Activated T-helper 1 cell treated with anti-CD3 and anti-CD28 coated beads, Interleukin-12 subunit alpha, Interleukin-12 subunit beta, Interleukin-2, Interleukin-4 antibody, amounts not matched to agents 30 ng/mL and 10 ng/mL and 1 ng/mL, durations not matched to agents 14 hours and 24 hours and 36 hours (primary cell): ENCODE measurements at places on chromosomes 12 and 14.
A peak's percentile ranks its signal among the peaks of the same experiment; 100 is the strongest.

GRCh38 chr14:104515811-104516780 lies 63.5 kb upstream of the C14orf180 start:
- DNase-seq: no peak

DNA sequence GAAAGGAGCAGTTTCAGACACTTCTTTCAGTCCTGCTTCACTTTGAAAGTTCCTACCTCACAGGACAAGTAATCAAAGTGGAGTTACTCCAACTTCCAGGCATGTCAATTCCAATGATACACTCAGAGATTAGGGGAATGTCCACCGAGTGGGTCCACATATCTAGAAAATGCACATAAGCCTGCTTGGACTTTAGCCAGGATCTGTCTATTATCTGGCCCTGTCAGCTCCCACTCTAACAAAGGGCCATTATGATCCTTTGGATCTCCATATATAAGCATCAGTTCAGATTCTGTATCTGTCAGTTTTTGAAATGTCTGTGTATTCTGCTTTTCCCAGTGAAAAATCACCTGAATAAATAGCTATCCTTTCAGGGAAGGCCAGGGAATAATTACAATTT lies 112.9 kb upstream of the ATXN7L3B start:
- DNase-seq: no peak

- no peak for DNase-seq
Observed at GRCh38 chr12:110622582-110622981, 8.7 kb downstream of the TCTN1 start.

GRCh38 chr14:52977798-52978197 lies 26.9 kb upstream of the FERMT2 start:
- no peak for DNase-seq

- DNase-seq: no peak
Observed at GRCh38 chr12:65647074-65647473, 177.2 kb upstream of the HMGA2 start.

DNA sequence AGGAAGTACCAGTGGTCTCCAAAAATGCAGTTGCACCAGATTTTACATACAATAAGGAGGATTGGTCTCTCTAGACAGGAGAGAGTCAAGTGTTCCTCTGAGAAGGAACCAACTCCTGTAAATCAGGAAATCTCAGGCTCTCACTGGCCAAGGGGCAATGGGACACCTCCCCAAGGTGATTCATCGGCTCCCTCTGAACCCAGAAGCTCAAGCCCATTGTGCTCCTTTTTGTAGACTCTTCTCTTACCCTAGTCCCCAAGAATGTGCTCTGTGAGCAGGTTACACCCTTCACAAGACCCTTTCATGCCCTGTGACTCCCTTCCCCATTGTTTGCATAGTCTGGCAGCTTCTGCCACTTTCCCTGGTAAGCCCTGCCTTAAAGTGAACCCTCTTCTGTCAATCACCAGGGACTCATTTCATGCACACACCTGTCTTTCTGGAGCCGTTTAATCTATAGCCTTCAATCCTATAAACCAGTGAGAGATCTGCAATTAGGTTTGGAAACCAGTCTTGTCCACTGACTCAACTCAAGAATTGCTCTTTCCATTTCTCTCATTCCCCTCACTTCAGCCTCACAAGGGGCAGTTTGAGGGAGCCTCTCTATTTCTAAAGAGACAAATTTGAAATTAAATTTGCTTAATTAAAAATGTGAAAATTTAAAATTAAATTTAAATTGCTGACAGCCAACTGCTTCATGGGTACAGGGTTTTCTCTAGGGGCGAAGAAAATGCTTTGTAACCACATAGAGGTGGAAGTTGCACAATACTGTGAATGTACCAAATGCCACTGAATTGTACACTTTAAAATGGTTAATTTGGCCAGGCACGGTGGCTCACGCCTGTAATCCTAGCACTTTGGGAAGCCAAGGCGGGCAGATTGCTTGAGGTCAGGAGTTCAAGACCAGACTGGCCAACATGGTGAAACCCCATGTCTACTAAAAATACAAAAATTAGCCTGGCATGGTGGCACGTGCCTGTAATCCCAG lies 38.3 kb upstream of the LTA4H start:
- no peak for DNase-seq

DNA sequence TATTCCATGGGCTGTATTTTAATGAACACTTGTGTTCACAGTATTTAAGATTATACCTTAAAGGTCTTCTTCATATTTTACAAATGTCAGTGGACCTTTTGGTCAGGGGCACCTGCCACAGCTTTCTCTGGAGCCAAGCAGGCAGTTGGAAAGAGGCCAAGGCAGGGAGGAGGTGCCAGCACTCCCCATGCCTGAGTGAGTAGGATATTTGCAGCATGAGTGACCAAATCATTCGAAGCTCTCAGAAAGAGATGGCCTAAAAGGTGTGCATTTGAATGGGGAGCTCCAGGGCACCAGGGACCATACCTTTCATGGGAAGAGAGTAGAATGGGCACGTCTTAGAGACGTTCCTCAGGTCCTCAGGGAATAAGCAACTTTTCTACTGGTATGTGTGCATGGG lies 121.6 kb downstream of the GPR135 start:
- no peak for DNase-seq

GRCh38 chr12:1328391-1328790 lies 266.0 kb downstream of the FBXL14 start:
- DNase-seq: no peak

DNA sequence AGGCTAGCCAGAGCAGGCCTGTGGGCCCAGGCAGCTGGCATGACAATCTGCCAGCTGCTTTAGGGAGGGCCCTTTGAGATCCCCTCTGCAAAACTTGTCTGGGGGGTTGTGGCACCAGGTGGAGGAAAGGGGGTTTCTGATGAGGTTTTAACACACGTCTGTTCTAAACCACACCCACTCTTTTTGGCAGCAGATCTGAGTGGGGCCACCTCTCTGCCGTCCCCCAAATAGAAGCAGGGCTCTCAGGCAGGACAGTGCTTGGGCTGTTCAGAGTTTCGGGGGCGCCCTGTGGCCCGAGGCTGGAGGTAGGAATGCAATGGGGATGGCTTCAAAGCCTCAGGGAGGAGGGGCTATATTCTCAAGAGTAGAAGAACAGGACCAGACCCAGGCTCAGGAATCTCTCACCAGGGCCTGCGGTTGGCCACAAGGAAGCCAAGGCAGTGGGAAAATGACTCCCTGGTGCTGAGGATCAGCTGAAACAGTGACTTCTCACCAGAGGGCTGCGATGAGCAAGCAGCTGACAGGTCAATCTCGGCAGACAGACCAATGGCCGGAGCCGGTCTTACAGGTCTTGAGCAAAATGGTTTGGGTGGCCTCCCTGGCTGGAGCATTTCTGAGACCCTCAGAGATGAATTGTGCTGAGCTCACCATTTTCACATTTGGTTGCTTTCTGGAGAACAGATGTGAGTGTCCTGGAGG lies 1.5 kb upstream of the KRT5 start:
- DNase-seq: no peak

DNA sequence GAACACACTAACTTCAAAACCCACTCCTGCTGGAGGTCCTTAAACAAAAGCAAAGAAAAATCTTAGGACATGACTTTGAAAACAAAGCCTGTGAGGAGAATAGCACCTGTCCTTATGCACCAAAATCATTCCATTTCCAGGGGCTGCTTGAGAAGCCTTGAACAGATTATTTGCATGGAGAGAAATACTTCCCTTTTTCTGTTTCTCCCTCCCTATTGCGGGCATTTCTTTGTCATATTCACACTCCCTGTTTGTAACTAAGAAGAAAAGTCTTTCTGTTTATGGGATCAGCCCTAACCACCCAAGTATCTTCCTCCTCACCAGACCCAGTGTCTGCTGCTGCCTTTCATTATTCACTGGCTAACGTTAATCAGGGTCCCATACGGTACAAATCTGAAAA lies 218.8 kb downstream of the DPF3 start:
- no peak for DNase-seq

DNA sequence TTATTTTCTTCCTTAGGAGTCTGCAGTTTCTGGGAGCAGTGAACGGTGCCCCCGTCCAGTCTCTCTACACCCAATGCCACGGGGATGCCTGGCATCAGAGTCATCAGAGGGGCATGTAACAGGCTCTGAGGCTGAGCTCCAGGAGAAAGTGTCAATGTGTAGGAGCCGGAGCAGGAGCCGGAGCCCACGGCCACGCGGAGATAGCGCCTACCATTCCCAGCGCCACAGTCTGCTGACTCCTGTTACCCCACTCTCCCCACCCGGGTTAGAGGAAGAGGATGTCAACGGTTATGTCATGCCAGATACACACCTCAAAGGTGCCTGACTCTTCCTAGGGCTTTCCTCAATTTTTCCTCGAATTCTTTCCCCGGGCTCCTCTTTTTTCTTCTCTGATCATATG lies 3.3 kb upstream of the PA2G4 start:
- DNase-seq: no peak

GRCh38 chr14:41868396-41868795 lies 261.7 kb downstream of the LRFN5 start:
- DNase-seq: no peak

GRCh38 chr12:110698171-110698902 lies 9.4 kb upstream of the HVCN1 start:
- DNase-seq: peak; percentile 78

DNA sequence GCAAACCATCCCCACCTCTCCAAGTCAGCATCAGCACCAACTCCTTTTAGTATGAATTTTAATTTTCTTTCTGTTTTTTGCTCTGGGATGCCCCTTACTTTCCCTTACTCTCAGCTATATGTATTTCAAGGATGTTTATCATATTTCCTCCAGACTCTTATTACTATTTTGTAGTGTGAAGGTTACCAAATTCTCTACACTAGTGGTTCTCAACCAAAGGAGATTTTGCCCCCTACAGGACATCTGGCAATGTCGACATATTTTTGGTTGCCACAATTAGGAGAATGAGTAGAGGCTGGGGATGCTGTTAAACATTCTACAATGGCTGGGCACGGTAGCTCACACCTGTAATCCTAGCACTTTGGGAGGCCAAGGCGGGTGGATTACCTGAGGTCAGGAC lies 29.1 kb upstream of the SOS2 start:
- peak; percentile 11 for DNase-seq

DNA sequence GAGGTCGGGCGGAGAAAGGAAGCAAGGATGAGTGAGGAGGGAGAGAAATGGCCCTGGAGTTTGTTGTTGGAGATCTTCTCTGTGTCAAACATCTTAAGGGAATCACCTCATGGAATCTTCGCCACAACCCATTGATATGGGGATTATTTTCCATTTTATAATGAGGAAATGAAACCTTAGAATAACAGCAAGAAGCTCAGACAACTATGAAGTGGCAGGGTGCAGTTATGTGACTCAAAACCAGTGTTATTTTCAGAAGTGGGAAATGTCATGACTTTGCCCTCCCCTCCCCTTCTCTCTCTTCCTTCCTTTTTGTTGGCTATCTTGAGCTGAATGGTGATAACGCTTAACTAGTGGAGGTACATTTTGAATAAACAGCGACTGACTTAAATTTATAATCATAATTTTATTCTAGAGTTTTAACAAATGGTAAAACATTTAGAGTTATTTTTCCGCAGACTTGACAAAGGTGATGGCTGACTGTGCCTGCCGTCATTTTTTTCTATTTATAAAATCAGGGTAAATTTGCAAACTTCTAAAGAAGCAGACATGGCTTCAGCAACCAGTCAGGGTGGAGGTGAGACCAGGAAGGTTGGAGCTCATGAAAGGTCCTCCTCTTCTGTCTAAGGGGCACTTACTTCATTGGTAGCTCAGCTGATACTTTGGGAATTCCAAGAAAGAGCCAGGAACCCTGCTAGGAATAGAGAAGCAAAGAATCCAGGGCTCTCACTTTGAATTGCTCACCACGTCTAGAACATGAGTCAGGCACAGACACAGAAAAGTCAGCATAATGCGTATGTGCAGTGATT lies 232.4 kb downstream of the RGS6 start:
- no peak for DNase-seq

DNA sequence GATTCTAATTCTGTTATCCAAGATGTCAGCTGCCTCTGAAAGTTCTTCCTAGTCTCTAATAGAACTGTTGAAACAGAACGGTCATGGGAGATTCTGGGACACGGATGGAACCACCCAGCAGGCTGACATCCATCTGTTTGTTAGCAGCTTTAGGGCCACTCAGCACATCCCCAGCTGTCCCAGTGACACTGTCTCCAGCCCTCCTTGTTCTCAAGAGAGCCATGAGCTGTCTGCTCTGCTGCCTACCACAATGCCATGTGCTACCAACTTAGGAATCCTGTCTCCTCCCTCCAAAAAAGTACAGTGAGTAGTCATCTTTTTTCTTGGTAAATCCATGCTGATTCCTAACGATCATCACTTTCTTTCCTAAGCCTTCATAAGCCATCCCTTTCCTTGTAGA lies 130.5 kb downstream of the ZFP36L1 start:
- DNase-seq: no peak

- no peak for DNase-seq
Observed at GRCh38 chr14:96586921-96587822, 85.0 kb downstream of the PAPOLA start.

GRCh38 chr14:30193101-30193500 lies 265.5 kb upstream of the PRKD1 start:
- no peak for DNase-seq
